ENCODE measurements at places on chromosomes 1 and 21. TPM values are rescaled to one million over a fixed set of nuclear protein-coding genes. Genes with fewer than 3 reads are reported as not detected.

TFF2 gene
- total RNA-seq: not detected

RGS8 gene
- 2.5 TPM for total RNA-seq

UBASH3A gene
- 1.4 TPM for total RNA-seq

TMEM63A gene
- 51.7 TPM for total RNA-seq

TAS1R3 gene
- total RNA-seq: 1.5 TPM

SPRR2A gene
- total RNA-seq: not detected

CRNN gene
- total RNA-seq: 0.43 TPM

NT5C1A gene
- 3.2 TPM for total RNA-seq

PLA2G2F gene
- total RNA-seq: not detected

HRNR gene
- total RNA-seq: 0.06 TPM

ORC1 gene
- 6.9 TPM for total RNA-seq

IGSF21 gene
- 2.9 TPM for total RNA-seq

GRCh38 chr1:12272770-12273169, 42.9 kb downstream of the VPS13D start:
- H3K36me3 ChIP-seq: no peaks in the 10 kb centered on the region
- H3K27me3 ChIP-seq: no peaks in the 10 kb centered on the region
- DNase-seq: no peak
- H3K4me3 ChIP-seq: no peak overlapping the region

- H3K4me3 ChIP-seq: no peak overlapping the region
- H3K4me1 ChIP-seq: no peaks in the 10 kb centered on the region
- DNase-seq: no peak
- no peaks in the 10 kb centered on the region for H3K36me3 ChIP-seq
- H3K27me3 ChIP-seq: no peaks in the 10 kb centered on the region
Measured at GRCh38 chr1:5578690-5579089, 413.5 kb downstream of the NPHP4 start.

DNA sequence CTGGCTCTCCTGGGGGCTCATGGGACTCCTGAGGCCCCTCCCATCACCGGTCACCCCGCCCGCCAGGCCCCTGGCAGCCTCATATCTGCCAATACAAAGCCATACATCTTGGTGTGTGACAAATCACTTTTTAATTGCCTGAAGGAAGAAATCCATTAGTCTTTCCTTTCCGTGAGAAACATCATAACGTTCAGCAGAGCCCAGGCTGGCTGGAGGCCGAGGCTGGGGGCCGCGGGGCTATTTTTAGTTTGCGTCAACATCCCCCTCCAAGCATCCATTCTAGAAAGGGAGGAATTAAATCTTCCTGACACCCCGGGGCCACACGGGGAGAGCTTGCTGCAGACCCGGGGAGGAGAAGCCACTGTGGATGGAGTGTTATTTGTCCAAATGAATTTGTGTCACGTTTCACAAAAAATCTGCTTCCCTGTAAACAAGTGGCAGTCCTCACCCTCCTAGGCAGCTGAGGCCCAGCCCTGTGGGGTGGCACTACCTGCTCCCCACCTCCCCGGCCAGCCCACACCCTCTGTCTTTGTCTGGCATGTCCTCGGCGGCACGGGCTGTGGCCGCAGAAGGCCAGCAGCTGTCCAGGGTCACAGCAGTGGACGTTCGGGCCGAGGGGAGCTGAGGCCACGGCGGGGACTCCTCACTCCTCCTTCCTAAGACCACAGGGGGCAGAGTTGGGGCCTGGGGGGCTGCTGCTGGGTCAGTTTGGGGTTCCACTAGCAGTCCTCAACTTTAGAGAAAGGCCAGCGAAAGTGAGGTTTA, 236.9 kb upstream of the VAMP3 start:
- DNase-seq: no peak
- H3K4me3 ChIP-seq: no peak overlapping the region
- no peak overlapping the region for H3K27ac ChIP-seq
- H3K27me3 ChIP-seq: no peaks in the 10 kb centered on the region
- peaks cover 6% of the 10 kb centered on the region for H3K4me1 ChIP-seq

DNA sequence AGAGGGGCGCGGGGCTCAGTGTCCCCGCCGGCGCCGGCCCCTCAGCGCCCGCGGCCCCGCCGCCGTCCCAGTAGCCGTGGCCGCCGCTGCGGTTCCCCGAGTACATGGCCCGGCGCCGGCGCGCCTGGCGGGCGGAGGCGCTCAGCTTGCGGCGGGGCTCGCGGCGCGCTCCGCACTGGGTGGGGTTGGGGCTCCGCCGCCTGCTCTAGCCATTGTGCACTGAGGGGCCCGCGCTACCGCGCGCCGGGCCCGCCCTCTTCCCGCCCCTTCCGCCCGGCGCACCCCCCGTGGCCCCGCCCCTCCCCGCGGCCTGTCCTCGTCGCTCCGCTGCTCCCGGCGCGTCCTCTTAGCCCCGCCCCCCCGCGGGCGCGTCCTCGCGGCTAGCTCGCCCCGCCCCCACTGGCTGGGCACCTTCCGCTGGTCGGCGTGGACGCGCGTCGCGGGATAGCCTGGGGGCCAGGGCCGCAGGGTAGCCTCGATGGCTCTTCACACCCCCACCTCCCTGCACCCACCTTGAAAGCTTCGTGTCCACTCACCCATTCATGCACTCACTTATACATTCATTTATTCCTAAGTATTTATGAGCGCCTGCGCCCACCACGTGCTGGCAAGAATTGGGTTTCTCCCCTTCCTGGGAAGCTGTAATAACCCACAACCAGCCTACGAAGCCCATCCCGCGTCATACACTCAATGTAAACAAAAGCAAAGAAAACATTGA, at the start of the genes CHML and OPN3:
Gene CHML (minus strand): TSS at position 221 of the 718 bp plus-strand sequence. CDS start 4,603 bp downstream, outside the sequence.
Gene OPN3 (minus strand): TSS at position 221 of the 718 bp plus-strand sequence. CDS start 115 bp downstream, at position 106.
- H3K4me3 ChIP-seq: peak within 1 kb of the TSS; percentile 95
- H3K4me1 ChIP-seq: peaks cover 13% of the 10 kb centered on the region
- H3K36me3 ChIP-seq: no peaks in the 10 kb centered on the region
- peak within 1 kb of the TSS; percentile 87 for H3K27ac ChIP-seq
- peak; percentile 95 for DNase-seq
- H3K27me3 ChIP-seq: no peaks in the 10 kb centered on the region

- no peak for DNase-seq
- no peaks in the 10 kb centered on the region for H3K27me3 ChIP-seq
- no peaks in the 10 kb centered on the region for H3K36me3 ChIP-seq
- H3K4me3 ChIP-seq: no peak overlapping the region
- no peaks in the 10 kb centered on the region for H3K4me1 ChIP-seq
- H3K27ac ChIP-seq: no peak overlapping the region
Measured at GRCh38 chr1:240998441-240999015, 358.5 kb downstream of the RGS7 start.

DNA sequence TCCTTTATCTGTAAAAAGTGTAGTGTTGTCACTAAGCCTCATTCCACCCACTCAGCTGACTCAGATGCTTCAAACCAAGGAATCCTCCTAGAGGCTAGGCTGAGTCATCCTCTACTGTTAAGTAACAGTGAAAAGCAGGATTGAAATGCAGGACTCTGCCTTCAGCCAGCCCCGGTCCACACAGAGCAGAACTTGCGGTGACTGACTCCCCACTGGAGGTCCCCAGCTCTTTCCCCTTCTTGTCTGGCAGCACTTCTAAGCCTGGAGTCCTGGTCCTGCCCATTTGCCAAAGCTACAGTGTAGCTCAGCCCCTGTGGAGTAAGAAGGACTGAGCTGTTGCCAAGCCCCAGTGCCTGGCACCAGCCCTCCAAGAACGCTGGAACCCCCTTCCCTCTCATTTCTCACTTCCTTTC, 1.7 kb downstream of the RAB7B start:
- peaks cover 17% of the 10 kb centered on the region for H3K4me1 ChIP-seq
- H3K27ac ChIP-seq: no peak overlapping the region
- peak; percentile 43 for DNase-seq
- H3K4me3 ChIP-seq: no peak overlapping the region
- no peaks in the 10 kb centered on the region for H3K36me3 ChIP-seq

- no peak for DNase-seq
- H3K4me1 ChIP-seq: no peaks in the 10 kb centered on the region
- H3K4me3 ChIP-seq: no peak overlapping the region
Measured at GRCh38 chr21:39258207-39258606, 55.2 kb downstream of the BRWD1 start.

GRCh38 chr1:207810606-207811295, 58.9 kb downstream of the CD46 start:
- no peaks in the 10 kb centered on the region for H3K27me3 ChIP-seq
- H3K4me1 ChIP-seq: peaks cover 41% of the 10 kb centered on the region
- no peak overlapping the region for H3K4me3 ChIP-seq
- no peaks in the 10 kb centered on the region for H3K36me3 ChIP-seq

DNA sequence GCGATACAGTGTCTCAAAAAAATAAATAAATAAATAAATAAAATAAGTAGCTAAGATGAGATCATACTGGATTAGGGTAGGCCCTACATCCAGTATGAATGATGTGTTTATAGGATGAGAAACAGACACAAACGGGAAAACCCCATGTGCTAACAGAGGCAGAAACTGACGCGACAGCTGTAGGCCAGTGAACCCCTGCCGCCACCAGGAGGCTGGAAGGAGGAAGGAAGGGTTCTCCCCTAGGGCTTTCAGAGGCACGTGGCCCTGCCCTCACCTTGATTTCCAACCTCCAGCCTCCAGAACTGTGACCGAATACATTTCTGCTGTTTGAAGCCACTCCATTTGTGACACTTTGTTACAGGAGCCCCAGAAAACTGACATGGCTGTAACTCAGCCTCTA, 38.5 kb downstream of the CHD5 start:
- no peak overlapping the region for H3K27ac ChIP-seq
- no peaks in the 10 kb centered on the region for H3K36me3 ChIP-seq
- H3K27me3 ChIP-seq: no peaks in the 10 kb centered on the region
- no peaks in the 10 kb centered on the region for H3K4me1 ChIP-seq

- H3K27me3 ChIP-seq: no peaks in the 10 kb centered on the region
- no peaks in the 10 kb centered on the region for H3K4me1 ChIP-seq
- H3K27ac ChIP-seq: no peak overlapping the region
- no peak overlapping the region for H3K4me3 ChIP-seq
- H3K36me3 ChIP-seq: no peaks in the 10 kb centered on the region
- DNase-seq: no peak
Measured at GRCh38 chr21:8993284-8993942, 1528.0 kb upstream of the TPTE start.

GRCh38 chr1:223219318-223219635, 76.2 kb upstream of the TLR5 start:
- DNase-seq: no peak
- H3K27ac ChIP-seq: no peak overlapping the region
- no peak overlapping the region for H3K4me3 ChIP-seq
- no peaks in the 10 kb centered on the region for H3K36me3 ChIP-seq

- H3K4me1 ChIP-seq: peaks cover 55% of the 10 kb centered on the region
- peak overlapping the region; percentile 72 for H3K27ac ChIP-seq
- no peak for DNase-seq
- H3K27me3 ChIP-seq: no peaks in the 10 kb centered on the region
Measured at GRCh38 chr1:91803847-91804545, 82.0 kb downstream of the TGFBR3 start.

DNA sequence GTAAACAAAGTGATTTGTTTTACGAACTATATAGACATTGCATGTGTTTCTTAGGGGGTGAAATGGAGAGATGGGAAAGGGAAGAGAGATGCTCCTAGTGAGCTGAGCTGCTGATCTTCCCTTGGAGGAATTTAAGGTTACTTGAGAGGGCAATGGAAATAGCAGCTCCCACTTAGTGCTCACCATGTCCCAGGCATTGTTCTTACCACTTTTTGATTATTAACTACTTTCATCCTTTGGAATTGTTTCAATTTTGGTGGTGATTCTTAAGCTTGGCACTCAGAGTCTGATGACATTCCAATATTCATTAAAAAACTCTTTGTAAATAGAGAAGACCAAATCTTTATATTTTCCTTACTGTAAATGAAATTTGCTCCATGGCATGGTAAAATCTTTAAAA, 124.9 kb downstream of the ITSN1 start:
- no peaks in the 10 kb centered on the region for H3K27me3 ChIP-seq
- no peaks in the 10 kb centered on the region for H3K4me1 ChIP-seq
- no peaks in the 10 kb centered on the region for H3K36me3 ChIP-seq

DNA sequence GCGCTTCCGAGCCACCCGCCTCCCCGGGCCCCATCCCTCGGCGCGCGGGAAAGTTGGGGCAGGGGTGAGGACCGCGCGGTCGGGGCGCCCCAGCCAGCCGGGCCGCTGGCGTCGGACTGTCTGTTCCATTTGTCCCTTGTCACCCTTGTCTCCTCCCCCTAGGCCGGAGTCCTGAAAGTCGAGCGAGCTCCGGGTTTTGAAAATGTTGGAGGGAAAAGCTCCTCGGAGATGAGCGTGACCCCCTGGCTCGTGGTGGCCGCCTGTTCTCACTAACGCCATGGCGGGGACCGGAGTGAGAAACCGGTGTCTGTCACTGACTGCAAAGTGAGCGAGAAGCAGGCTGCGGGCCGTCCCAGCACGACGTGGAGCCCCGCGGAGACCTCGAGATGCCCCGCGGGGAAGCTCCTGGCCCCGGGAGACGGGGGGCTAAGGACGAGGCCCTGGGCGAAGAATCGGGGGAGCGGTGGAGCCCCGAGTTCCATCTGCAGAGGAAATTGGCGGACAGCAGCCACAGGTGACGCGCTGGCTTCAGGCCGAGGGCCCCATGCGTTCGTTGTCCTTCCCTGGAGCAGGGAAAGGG, 491 bp downstream of the PER3 start:
- H3K27me3 ChIP-seq: no peaks in the 10 kb centered on the region
- DNase-seq: peak; percentile 31
- peak overlapping the region; percentile 97 for H3K27ac ChIP-seq
- H3K4me1 ChIP-seq: peaks cover 14% of the 10 kb centered on the region

DNA sequence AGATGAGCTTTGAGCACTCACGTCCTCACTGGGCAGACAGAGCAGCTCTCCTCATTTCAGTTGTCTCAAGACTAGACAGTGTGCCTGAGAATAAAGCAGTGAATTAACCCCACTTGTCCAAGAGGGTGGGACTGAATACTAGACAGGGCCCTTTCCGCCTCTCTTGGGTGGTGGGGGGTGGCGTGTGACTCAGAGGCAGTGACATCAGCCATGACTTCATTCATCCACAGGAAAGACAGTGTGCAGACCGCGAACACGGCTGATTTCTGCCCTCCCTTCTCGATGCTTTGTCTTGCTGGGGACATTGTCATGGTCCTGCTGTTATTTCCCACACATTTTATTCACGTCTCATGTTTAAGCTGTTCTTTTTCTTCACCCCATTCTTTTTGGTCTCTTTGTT, 64.9 kb downstream of the FGGY start:
- no peak overlapping the region for H3K4me3 ChIP-seq
- no peak overlapping the region for H3K27ac ChIP-seq
- no peaks in the 10 kb centered on the region for H3K36me3 ChIP-seq
- DNase-seq: no peak
- no peaks in the 10 kb centered on the region for H3K27me3 ChIP-seq
- no peaks in the 10 kb centered on the region for H3K4me1 ChIP-seq

All from testis (tissue), 5 donors.